ENCODE measurements at places on chromosomes 7 and 10. TPM values are rescaled to one million over a fixed set of nuclear protein-coding genes. Genes with fewer than 3 reads are reported as not detected.

TRIM4 gene
- 25.5 TPM for polyA plus RNA-seq

FAM221A gene
- 0.71 TPM for polyA plus RNA-seq

PLAU gene
- 814 TPM for polyA plus RNA-seq

FAM25C gene
- 26.2 TPM for polyA plus RNA-seq

KBTBD2 gene
- 28.2 TPM for polyA plus RNA-seq

GARIN1A gene
- 1.1 TPM for polyA plus RNA-seq

LIPF gene
- polyA plus RNA-seq, result not detected

CPN1 gene
- not detected for polyA plus RNA-seq

SLC26A3 gene
- polyA plus RNA-seq, result not detected

KIAA1549 gene
- polyA plus RNA-seq, result 1.1 TPM
